ENCODE measurements at places on chromosomes 2 and 18. TPM values are rescaled to one million over a fixed set of nuclear protein-coding genes. Genes with fewer than 3 reads are reported as not detected.

Gene PTPRN
- total RNA-seq: 1.0 TPM

Gene TET3
- total RNA-seq: 8.6 TPM

Gene MBP
- 27.4 TPM for total RNA-seq

Gene TSPYL6
- not detected for total RNA-seq

Gene GALNT13
- 0.38 TPM for total RNA-seq

- no peak for DNase-seq
These were observed 95.3 kb downstream of the TMEM247 start for GRCh38 chr2:46574457-46575355.

DNA sequence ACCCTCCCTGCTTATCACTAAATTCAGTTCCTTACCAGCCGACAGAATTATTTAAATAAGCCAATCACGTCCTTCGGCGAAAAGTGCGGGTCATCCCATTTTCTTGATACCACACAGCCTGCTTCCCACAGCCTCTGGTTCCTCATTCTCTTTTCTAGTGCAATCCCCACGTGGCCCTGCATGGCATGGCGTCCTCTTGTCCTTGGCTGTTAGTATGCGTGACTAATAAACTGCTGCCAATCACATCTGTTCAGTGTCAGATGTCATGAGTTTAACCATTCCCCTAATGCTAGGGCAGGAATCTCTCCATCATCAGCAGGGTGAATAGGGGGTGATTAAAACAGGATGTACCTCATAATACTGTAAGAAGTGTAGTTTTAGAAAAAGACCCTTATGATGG, 62.8 kb upstream of the TSPYL6 start:
- DNase-seq: no peak

DNA sequence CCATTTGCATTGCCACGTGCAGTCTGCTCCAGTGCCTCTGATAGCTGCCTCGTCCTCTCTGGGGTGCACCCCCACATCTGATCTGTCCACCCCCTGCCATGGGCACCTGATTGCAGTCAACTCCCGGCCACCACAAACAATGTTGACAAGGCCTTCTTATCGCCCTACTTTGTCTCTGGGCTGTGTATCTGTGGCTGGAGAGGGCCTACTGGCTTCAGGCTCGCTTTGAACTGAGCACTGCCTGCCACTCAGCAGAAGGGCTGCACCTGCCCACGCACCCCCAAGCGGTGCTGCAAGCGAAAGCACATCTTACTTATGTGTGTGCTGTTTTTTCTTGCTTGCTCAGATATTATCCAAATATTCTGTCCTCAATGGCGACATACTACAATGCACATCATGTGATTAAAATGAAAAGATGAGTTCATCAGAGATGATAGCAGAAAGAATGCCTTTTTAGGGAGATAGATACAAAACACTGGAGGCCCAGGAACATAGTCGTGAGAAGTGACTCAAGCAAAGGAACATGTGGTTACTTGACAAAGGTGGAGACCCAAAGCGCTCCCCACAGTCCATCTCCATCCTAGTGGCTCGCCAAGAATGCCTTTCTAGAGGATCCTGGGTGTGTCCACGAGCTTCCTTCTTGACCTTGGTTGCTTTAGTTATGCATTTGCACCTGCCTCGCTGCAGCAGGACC, 28.8 kb downstream of the FBLN7 start:
- DNase-seq: no peak
